Memory B cell (primary cell): ENCODE measurements at places on chromosomes 11 and 22.

- DNase-seq, result no peak
These were observed 74.9 kb downstream of the PACSIN2 start for GRCh38 chr22:42939941-42940653.

DNA sequence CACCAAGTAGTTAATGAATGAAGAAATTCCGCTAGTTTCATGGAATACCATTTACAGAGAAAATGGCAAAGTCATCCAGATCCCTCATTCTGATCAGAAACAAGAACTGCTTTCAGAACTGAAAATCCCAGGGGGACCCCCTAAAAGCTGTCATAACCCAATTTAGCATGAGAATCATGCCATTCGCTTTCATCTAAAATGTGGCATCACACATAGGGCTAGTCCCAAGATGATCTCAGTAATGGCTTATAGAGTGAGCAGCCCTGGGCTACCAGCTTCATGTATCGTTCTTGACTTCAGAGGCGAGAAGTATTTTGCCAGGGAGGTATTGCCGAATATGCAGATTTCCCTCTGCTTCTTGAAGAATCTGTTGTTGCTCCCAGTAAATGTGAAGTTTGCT lies 134.0 kb downstream of the TTC17 start:
- DNase-seq, result no peak

- DNase-seq, result no peak
These were observed 7.4 kb downstream of the PITPNM1 start for GRCh38 chr11:67497656-67498291.

DNA sequence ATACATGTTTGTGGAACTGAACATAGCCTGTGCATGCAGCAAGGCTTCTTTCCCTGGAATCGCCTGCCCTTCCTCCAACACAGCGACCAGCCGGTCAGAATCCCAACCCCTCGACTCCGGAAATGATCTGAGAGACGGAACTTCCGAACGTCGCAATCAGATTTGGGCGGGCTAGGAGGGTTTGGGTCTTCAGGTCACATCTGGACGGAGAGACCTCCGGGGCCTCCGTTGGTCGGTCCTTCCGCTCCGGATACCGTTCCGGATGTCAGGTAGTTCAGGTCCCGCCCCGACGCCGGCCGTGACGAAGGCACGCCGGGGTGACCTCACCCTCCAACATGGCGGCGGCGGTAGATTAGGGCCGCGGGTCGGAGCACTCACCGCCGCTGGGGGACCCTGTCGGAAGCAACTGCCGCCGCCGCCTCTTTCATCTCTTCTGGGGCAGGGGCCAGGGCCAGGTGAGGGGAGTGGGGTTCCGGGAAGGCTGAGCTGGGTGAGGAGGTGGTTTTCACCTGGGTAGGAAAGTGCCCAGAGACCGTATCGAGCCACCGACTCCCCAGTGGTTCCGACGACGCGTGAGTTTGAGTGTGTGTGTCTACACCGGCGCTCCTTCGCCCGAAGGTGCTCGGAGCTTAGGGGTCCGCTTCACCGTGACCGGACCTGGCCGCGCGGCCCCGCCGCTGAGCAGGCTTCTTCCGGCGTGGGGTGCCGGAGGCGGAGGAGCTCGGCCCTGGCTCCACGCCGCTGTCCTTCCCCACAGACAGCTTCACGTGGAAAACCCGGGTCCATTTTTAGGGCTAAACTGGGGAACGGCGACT lies at the start of gene BCL2L13:
Gene BCL2L13, plus strand, starts transcription at position 326 of the 815 bp plus-strand sequence. CDS start 16,955 bp downstream, outside the sequence.
- DNase-seq, result peak; percentile 82

DNA sequence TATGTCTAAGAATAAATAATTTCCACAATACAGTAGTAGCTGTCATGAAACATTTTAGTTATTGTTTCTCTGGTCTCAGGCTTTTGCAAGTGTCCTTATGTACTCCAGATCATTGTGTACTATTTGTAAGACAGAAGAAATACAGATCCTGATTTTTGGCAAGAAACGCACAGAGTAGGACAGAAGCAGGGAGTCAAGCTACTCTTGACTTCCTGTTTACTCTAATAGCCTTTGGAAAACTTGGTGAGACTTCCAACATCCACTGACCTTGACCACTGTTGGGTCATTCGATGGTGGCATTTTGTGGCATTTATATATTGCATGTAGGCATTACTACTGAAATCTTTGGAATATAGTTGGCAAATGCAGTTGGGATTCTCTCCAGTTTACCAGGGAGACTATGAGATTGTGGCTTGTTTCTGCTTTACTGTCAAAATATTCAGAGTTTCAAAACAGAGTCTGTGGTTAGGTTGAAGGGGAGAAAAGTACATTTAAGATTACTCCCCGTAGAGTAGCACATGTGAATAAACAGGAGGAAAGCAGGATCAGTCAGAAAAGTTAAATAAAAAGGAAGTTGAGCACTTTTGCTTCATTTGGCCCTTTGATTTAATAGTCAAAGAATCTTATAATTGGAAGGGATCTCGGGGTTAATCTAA lies 726.1 kb upstream of the CCDC90B start:
- no peak for DNase-seq

DNA sequence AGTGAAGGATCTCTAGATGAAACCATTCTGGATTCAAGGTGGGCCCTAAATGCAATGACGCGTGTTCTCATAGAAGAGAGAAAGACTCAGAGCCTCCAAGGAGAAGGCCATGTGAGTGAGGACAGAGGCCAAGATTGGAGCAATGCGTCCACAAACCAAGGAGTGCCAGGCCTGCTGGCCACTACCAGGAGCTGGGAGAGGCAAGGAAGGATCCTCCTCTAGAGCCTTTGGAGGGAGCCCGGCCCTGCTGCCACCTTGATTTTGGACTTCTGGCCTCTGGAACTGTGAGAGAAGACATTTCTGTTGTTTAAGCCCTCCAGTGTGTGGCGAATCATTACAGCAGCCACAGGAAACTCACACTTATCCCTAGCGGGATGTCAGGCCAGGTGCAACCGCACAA lies 52.7 kb upstream of the SHANK2 start:
- no peak for DNase-seq

DNA sequence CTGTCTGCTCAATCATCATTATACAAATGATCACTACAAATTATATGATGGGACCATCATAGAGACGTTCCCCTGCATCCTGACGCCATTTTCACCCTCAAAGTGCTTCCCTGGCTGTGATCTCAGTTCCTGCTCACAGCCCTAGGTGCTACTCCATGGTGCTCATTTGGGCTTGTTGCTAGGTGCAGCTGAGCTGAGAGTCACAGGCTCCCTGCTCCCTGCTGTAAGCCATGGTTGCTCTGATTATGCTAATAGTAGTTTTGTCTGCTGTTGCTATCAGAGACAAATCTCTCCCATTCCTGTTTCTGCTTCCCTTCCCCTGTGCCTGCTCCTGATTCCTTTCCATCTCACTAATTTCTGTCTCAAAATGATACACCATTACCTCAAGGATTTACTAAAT lies 474.3 kb downstream of the METTL15 start:
- DNase-seq, result no peak

- no peak for DNase-seq
These were observed 12.6 kb downstream of the MICALL1 start for GRCh38 chr22:37918580-37919270.

- DNase-seq, result no peak
These were observed 34.8 kb upstream of the E2F8 start for GRCh38 chr11:19275496-19275895.

DNA sequence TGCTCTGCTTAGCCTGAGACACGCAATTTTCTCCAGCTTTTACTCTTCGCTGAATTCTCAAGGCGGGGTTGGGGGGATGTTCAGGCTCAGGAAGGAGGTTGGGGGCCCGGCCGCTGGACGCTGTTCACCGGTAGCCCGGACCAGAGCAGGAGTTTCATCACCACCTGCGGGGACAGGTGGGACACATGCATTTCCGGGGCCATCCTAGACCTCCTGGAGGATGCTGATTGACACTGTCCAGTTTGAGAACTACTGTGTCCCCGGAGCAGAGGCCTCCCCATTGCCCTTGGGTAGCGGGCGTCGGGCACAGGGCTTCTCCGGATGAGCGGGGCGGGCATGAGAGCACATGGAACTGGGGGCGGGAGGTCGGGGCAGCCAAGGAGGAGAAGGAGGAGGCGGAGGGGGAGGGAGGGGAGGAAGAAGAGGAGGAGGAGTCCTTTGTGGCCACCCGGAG lies 144.0 kb upstream of the GRK3 start:
- DNase-seq, result no peak

DNA sequence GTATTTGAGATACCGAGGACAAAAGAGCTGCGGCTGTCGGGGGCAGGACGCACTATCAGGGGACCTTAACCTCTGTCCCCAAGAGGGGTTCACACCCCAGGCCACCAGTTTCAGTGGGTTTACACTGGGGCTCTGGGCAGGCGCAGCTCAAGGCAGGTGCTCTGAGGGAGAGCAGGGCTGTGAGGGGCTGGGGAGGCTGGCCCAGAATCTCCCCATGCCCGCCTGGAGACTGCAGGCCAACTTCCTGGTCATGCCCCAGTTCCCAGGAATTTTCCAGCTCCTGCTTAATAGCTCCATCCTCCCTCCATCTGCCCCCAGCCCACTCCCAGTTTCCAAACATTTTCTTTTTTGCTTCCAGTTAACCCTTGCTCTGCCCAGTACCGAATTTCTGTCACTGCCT lies 7.6 kb upstream of the PGA3 start:
- no peak for DNase-seq

- peak; percentile 71 for DNase-seq
These were observed at the start of gene SLC37A2 for GRCh38 chr11:125062931-125063428. Gene SLC37A2, plus strand, starts transcription at chr11:125063305. Its CDS starts 63 bp downstream, at chr11:125063368.

- no peak for DNase-seq
These were observed 6.6 kb downstream of the NEAT1 start for GRCh38 chr11:65429068-65429681.

GRCh38 chr11:66854231-66854661 lies 2.6 kb upstream of the LRFN4 start:
- DNase-seq, result no peak

DNA sequence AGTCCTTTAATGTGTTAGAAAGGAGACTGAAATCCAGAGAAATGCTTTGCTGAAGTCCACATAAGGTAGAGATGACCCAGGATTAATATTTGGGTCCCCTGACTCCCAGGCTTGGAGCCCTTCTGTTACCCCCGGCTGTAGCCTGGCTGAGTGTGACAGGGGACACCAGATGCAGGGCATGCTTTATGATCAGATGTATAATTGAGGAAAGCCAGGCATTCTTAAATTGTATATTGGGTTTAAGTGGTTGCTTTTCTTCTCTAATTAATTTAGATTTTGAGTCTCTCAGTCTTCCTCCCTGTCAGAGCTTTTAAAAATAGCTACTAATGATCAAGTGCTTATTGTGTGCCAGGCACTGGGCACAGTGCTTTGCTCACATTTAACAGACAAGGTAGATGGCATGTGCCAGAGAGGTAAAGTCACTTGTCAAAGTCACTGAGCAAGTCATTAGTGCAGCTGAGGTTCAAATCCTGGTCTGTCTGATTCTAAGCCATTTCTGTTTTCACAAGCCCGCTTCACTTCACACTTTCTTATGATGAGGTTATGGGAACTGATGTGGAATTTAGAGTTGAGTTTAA lies 7.9 kb downstream of the ZNRF3 start:
- DNase-seq, result no peak

DNA sequence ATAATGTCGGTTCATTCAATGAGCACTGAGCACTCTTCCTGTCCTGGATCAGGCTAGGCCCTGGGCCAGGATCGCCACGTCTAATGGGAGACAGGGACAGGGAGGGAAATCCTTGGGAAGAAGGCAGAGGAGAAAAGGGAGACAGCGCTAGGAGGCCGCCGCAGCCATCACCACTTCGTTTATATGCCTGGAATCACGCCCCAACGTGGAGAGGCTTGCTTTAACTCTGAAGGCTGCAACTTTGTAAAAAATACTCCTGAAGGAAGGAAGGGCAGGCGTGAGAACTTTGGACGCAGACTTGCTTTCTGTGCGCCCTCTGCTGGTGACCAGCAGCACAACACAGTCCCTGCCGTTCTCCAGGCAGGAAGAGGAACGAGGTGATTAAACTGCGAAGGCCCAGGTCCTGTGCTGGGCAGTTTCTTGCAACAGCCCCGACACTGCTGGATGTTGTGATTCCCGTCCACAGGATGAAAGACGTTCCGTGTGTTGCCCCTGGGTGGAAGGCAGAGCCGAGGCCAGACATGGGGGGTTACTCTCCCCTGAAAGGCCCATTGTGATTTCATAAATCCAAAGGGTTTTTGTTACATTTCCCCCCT lies 22.1 kb downstream of the RIBC2 start:
- DNase-seq, result peak; percentile 79

DNA sequence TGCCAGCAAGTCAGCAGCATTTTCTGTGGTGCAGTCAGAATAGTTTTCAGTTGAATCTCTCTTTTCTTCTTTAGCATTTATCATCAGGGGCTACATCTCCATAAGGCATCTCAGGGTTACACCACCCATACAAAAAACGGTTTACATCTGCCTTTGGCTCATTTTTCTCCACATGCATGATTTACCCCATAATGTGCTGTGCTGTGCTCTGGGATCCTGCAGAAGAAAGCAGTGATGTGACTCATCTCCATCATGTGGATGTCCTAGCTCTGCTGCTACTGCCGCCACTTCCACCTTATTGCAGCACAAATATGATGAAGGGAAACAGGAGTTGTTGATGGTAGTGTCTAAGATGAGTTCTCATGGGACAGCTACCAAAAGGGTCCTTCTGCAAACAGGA lies 30.0 kb upstream of the CCDC179 start:
- no peak for DNase-seq

DNA sequence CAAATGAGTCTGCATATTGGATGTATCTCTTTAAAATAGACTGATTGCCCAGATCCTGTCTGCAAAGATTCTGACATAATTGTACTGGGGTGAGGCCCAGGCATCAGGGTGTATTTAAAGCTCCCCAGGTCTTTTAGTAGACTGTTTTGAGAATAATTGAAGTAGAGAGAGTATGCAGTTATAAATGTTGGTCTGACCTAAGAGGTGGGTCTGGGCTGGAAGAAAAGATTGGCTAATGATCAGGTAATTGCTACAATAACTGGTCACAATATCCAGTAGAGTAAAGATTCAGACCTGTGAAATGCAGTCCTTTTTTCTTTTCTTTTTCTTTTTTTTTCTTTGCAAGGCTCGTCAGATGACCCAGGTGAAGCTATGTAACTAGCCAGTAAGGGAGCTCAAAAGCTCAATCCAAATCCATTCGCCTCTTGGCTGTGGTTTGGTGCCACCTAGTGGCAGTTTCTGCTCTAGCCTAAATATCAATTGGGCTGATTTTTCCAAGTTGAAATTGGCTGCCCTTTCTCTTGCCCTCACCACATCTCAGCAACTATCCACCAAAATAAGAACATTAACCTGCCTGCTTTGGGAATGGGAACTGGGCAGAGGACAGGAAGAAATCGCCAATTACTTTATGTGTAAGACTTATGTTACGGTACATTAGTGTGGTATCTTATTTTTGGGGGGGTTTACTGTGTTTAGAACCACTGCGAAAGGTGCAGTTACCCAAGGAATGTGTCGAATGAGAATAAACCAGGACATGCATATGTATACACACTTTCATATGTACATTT lies 45.9 kb downstream of the ZNF143 start:
- DNase-seq, result peak; percentile 73

DNA sequence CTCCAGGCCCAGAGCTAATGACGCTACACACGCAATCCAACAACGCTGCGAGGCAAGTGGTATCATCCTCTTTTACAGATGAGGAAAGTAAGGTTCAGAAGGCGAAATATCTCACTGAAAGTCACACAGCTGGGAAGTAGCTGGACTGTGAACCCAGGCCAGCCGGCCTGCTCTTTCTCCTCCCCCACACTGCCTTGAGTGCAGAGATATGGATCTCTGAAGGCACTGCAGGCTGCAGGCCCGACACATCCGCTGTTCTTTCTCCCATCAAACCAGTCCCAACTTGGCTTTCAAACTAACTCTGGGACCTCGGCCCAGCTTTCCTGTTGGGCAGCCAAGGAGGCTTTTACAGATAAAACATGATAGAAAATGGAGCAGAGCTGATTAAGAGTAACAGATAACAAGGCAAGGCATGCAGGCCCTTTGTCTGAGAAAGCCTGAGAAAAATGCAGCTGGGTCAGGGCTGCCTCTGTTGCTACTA lies 64.0 kb upstream of the PTPRJ start:
- no peak for DNase-seq

- no peak for DNase-seq
These were observed 135.5 kb downstream of the NOX4 start for GRCh38 chr11:89355646-89356045.
